Stimulated activated CD8-positive, alpha-beta memory T cell treated with anti-CD3 and anti-CD28 coated beads, Interleukin-7, amount 100 ng/mL, for 1 hour (primary cell): ENCODE measurements at places on chromosomes 16 and 17.

DNA sequence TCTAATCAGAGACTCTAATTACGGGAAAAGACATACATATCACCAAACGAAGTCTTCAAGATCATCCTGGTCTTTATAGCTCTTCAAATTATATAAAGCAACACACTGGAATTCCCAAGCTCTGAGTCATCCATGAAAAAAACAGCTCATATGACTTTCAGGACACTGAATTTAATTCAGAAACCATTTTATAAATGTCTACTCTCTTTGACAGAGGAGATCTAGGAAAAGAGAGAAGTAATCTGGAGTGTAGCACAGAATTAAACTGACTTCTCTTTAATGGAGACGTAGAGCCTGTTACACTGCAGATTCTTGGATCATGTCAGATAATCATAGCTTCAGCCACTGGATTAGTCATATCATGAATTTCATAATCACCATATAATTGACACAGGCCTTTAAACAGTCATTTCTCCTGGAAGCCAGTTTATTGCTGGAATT lies 86.8 kb upstream of the WSB1 start:
- no peak for DNase-seq

DNA sequence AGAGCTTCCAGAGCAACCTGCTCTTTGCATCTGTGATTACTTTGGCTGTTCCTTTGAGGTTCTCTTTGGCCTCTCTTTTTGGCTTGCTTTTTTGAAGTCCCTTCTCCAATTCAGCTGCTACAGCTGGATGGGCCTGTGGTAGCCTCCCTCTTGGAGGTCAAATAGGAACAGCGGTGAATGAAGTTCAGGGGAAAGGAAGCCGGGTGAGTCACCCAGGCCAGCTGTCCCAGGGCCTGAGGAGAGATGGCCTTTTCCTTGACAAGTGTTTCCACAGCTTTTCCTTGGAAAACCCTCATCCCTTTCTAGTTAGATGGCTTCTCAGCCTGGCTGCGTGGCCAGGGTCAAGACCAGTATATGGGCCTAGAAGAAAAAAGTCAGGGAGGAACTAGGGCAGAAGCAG lies 103.1 kb downstream of the STX8 start:
- no peak for DNase-seq

- no peak for DNase-seq
These were observed 878 bp downstream of the TRIM72 start for GRCh38 chr16:31214708-31215286.

- no peak for DNase-seq
These were observed 269.8 kb upstream of the MYOCD start for GRCh38 chr17:12395733-12396354.

DNA sequence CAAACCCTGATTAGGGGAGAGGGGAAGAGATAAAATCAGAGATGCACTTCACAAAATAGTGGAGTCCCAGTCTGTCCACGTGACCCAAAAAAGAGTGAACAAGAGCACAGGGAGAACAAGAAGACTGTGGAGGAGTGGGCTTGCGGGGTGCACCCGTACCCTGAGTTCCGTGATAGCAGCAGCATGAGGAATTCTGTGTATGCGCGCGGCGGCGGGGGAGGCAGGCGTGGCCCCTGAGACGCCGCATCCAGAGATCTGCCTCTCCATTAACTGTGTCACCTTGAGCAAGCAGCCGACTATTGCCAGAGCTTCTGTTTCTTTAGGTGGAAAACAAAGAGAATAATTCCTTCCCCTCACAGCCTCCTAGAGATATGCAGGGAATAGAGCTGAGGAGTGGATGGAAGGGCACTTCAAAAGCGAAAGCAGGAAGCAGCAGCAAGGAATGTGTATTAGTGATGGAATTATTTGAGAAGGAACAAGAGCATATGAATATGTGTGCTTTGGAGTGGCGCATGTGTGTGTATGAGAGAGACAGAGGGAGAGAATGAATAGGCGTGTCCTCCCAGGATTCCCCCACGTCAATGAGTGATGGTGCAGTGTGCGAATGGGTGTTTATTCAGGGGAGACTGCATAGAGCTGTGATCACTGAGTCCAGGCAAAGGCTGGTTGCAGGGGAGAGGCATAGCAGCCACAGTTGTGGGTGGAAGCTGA lies 10.4 kb upstream of the SOX9 start:
- no peak for DNase-seq

DNA sequence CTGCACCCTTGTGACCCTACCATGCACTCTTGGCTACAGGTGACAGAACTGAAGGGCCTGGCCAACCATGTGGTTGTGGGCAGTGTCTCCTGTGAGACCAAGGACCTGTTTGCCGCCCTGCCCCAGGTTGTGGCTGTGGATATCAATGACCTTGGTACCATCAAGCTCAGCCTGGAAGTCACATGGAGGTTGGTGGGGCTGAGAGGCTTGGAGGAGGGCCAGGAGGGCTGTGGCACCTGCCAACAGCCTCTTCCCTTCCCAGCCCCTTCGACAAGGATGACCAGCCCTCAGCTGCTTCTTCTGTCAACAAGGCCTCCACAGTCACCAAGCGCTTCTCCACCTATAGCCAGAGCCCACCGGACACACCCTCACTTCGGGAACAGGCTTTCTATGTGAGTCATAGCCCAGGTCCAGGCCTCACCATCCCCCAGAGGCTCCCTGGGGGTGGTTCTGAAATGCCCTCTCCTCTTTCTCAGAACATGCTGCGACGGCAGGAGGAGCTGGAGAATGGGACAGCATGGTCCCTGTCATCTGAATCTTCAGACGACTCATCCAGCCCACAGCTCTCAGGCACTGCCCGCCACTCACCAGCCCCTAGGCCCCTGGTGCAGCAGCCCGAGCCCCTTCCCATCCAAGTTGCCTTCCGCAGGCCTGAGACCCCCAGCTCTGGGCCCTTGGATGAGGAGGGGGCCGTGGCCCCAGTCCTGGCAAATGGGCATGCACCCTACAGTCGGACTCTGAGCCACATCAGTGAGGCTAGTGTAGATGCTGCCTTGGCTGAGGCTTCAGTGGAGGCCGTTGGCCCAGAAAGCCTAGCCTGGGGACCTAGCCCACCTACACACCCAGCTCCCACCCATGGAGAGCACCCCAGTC lies 13.0 kb downstream of the RIPOR1 start:
- no peak for DNase-seq
